ENCODE measurements at places on chromosomes 11 and 22.

DNA sequence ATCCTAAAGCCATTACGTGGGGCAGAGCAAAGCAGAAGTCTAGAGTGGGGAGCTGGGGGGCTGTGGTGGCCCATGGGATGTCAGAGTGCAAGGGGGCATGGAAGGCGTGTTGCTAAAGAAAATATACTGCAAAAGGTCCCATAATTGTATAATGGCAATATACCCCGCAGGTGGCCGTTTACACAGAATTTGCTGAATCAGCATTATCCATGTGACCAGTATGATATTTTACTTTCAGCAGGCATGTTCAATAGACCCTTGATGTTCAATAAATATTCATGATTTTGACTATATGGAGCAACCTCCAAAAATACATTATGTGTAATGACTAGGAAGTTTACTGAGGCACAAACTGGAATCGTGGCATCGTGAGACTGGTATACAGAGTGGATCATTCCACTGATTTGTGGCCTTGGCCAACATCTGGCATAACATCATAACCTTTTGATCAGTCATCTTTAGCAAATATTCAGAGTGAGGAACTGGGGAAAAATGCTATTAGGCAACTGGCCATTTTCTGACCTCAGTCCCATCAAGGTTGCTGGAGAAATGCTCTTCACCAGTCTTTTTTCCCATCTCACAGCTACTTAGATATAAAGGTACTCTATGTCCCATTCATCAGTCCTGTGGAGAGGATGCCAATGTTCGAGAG lies 29.3 kb upstream of the PPP2R1B start:
- DNase-seq, result no peak

- DNase-seq, result no peak
Measured at GRCh38 chr11:110878513-110878912, 166.3 kb upstream of the ARHGAP20 start.

DNA sequence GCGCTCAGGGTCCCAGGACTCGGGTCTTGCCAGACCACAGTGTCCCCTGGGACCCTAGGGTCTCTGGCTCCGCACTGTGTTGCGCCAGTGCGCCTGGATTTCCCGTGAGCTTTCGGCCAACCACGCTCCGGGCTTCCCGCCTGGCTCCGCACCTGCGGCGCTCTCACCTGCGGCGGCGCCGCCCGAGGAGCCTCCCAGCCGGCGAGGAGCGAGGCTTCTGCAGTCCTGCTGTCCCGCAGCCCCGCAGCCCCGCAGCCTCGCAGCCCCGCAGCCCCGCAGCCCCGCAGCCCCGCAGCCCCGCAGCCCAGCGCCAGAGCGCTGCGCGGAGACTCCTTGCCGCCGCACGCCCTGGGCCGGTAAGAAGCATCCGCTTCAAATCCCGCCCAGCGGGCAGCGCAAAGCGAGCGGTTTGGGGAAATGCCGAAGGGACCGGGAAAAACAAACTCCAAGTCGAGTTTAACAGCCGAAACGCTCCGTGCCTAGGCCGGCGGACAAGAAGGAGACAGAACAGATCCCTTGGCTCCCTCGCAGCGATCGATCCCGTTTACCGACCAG lies 939 bp downstream of the ALX4 start:
- DNase-seq, result no peak

DNA sequence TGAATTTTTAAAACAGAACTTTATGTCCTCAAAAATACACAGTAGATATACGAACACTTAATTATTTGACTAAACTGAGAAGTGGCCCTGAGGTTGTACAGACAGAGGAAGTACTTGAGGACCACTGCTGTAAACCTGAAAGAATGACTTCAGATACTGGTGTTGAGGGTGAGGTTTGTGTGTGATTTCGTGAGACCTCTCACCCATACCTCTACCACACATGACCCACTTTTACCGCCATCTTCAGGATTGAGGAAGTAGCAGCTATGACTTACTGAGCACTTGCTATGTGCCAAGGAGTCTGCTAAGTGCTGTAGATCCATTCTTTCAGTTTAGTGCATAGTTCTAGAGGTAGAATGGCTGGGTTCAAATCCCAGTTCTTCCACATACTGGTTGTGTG lies 21.9 kb downstream of the MMP13 start:
- no peak for DNase-seq

GRCh38 chr11:14374922-14375830 lies 16.2 kb upstream of the RRAS2 start:
- no peak for DNase-seq

DNA sequence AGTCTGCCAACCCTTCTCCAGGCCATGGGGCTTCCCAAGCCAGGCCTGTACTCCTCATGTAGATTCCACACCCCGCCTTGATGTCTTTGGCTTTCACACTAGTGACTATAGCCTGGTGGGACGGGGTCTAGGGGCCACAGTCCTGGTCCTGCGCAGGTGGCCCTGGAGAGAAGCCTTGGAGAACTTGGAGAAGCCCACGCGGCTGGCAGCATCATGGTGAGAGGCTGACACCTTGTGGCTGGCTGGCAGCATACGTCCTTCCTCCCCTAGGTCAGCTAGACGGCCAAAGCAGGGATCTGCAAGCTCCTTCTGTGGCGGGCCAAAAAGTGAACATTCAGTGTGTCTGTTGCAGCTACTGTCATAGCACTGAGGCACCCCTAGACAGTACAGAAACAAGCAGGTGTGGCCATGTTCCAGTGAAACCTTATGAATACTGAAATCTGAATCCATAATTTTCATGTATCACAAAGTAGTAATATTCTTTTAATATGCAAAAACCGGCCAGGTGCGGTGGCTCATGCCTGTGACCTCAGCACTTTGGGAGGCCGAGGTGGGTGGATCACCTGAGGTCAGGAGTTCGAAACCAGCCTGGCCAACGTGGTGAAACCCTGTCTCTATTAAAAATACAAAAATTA lies 42.0 kb downstream of the FAM83F start:
- peak; percentile 30 for DNase-seq

- no peak for DNase-seq
Measured at GRCh38 chr11:3835751-3836150, 5.0 kb downstream of the RHOG start.

Data from stimulated activated naive CD4-positive, alpha-beta T cell treated with Interleukin-2 at 50 U/mL for 16 hours (primary cell).